Esophagus (tissue), 2 donors: ENCODE measurements at places on chromosomes 12 and 14. TPM values are rescaled to one million over a fixed set of nuclear protein-coding genes. Genes with fewer than 3 reads are reported as not detected.

The SLC7A8 gene
- 27.5 TPM for polyA plus RNA-seq

The HCAR2 gene
- polyA plus RNA-seq, result 35.6 TPM

The HHIPL1 gene
- polyA plus RNA-seq, result 0.14 TPM

The PRDM4 gene
- 11.4 TPM for polyA plus RNA-seq

The NDRG2 gene
- polyA plus RNA-seq, result 131 TPM
